ENCODE measurements at places on chromosomes 12 and 14.
A peak's percentile ranks its signal among the peaks of the same experiment; 100 is the strongest.

DNA sequence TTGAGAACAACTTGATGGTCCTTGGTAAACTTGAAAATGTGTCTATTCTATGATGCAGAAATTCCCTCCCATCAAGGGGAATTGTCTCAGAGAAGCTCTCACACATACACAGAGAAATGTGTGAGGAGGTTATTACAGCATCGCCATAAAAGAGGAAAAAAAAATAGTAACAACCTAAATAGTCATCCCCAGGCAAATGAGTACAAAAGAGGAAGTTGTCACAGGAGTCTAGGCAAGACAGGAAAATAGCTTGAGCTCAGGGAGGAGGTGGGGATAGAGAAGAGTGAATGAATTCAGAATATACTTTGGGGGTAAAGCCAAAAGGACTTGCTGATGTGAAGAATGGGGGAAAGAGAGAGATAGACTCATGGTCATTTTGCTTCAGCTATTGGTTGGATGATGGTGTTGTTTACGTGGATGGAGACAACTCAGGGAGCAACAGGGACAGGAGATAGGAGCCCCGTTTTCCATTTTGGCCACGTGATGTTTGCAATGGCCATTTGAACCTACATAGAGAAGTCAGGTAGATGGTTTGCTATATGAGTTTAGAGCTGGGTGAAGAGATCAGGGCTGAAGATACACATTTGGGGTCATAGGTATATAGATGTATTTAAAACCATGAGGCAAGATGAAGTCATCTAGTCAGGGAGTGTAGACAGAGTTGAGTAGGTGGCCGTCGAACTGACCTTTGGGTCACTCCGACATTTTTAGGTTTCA, 20.3 kb downstream of the LRRC74A start:
- no peak for DNase-seq

- no peak for DNase-seq
These were observed 716 bp upstream of the PTGDR start for GRCh38 chr14:52266782-52267181.

DNA sequence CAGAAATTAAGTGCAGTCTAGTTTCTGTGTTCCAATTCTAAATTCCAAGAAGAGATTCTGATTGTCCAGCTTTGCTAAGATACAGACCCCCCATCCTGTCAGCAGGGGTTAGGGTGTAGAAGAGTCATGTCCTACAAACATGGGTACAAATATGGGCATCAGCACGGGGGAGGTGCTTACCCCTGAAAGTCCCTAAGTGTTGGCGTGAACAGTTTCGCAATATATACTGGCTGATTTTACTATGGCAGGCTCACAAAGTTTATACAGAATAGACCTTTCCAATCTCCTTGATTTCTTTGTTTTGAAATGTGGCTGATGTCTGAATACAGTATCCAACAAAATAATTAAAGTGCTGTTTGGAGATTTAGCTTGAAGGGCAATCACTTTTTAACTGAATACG, 71.6 kb upstream of the PPM1H start:
- DNase-seq: no peak

GRCh38 chr14:29643433-29644211, 284.0 kb downstream of the PRKD1 start:
- peak; percentile 11 for DNase-seq

DNA sequence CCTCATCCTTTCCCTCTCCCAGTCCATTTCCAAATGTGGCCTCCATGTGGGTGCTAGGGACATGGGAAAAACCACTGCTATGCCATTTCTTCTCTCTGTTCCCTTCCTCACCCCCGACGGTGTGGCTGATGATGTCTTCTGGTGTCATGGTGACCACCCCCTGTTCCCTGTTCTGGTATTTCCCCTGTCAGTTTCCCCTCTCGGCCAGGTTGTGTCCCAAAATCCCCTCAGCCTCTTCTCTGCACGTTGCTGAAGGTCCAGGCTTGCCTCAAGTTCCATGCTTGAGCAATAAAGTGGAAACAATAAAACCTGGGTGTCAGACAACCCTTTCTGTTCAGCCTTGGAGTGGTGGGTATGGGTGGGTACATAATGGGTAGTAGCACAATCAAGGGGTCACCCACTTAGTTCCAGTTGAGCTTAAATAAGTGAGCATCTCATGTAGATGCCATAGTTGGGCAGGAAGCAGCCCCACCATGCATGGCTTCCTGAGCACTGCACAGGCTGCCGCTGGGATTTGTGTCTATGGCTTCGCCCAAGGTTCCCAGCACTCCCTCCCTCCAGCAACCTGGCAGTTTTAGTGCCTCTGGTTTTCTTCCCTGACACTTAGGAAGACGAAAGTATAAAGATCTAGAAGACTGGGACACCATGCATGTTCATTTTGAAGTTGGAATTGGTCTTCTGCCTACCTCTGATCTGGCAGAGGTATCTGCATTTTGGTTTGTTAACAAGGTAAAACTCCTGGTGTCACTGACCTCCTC, 8.7 kb upstream of the ITFG2 start:
- no peak for DNase-seq

DNA sequence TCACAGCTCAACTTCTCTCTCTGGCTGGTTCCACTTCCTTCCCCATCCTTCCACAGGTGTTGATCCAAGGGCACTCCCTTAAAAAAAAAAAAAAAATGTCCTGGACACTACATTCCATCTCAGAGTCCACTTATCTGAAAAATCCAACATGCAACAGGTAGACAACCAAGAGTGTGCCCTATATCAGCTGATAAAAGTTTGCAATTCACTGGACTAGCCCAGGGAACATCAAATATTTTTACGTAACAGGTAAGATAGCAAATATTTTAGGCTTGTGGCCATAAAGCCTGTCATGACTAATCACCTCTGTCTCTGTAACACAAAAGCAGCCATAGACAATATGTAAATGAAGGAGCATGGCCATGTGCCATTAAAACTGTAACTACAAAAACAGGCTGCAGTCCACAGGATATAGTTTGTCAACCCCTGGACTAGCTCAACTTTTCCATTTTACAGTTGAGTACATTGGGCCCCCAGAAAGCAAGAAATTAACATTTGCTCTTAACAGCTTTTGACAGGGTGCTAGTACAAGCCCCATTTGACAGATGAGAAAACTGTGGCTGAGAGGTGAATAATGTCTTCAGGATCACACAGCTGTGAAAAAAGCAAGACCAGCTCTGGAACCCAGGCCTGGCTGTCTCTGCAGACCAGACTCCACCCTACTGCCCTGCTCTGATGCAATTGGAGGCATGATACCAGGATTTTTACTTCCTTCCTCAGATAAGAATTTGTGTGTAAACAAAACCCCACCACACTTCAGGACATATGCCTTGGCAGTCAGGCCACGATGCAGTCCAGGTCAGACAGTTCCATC, 68.9 kb downstream of the CMKLR1 start:
- no peak for DNase-seq

DNA sequence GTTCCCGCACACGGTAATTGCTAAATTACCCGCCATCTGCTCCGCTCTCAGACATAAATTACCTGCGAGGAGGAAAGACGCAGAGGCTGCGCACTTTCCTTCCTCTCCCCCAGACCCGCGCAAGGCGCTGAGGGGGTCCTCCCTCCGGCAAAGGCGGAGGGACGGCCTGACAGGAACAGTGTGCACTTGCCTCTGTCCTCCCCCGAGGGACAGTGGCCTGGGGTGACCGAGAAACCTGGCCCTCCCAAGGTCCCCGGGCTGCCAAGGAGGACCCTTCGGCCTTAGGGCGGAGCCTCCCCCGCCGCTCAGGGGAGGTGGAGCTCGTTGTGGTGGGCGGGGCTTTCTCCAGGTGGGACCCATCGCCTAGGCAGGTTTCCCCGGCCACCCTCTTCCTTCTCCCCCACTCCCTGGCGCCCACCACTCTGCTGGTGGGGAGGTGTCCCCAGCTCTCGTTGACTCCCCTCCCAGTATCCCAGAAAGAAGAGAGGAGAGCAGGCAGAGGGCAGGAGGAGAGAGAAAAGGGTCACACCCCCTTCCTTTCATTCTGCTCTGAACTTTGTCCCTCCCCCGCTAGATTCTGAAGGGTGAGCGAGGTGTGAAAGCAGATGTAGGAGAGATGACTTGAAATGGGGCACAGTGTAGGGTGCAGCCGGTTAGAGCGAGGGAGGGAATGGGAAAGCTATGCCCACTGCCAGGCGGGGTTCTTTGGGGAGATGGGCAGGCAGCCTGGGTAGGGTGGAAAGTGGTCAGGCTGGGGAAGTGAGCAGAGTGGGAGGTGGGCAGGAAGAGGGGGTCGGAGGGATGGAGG, 11.4 kb upstream of the CALCOCO1 start:
- DNase-seq: no peak

- no peak for DNase-seq
These were observed 6.7 kb downstream of the KRT7 start for GRCh38 chr12:52239767-52240166.

DNA sequence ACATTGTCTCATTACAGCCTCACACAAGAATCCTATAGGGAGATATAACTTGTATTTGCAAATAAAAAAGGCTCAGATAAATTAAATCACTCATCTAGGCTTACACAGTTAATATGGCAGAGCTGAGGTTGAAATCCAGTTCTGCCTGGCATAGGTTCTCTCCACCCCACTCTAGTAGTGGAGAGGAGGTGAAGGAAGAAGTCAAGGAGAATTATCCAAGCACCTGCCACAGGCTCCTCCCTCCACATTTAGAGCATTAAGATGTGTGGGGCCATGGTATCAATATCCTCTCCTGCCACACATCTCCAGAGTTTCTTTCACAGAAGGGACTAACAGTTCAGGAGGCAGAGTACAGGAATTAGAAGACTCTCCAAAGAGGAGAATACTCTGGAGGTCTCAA, 22.5 kb upstream of the STAC3 start:
- DNase-seq: no peak

GRCh38 chr12:108832208-108832607, 25.2 kb downstream of the SSH1 start:
- DNase-seq: no peak

DNA sequence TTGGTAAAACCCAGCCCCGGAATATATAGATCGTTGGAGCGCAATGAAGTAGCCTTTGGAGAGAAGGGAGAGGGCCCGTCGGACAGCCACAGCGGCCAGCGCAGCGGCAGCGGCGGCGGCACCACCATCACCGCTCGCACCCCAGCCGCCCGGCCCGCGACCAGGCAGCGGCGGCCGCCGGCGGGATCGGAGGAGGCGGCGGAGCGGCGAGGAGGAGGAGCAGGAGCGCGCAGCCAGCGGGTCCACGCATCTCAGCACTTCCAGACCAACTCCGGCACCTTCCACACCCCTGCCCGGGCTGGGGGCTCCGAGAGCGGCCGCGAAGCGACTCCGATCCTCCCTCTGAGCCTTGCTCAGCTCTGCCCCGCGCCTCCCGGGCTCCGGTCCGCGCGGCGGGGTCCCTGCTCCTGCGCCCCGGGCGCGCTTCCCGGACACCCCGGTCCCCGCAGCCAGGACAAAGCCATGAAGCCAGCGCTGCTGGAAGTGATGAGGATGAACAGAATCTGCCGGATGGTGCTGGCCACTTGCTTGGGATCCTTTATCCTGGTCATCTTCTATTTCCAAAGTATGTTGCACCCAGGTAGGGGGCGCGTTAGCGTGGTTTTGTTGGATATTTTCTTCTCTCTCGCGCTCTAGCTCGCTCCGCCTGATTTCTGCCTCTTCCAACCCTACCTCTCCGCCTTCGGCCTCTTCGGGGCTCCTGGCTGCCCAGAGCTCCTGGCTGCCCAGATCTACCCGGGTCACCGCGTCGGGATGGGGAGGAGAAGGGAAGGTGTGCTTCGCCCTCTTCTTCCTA, 400 bp downstream of the CHST11 start:
- DNase-seq: peak; percentile 55

DNA sequence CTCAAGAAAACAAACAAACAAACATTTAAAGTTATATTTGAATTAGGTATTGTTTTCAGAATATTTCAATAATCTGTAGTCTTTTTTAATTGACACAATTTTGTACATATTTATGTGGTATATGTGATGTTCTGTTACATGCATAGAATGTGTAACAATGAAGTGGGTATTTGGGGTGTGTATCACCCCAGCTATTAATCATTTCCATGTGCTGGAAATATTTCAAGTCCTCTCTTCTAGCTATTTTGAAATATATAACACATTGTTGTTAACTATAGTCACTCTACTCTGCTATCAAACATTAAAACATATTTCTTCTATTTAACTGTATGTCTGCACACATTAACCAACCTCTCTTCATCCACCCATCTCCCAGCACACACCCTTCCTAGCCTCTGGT, 32.0 kb upstream of the SIX1 start:
- no peak for DNase-seq

DNA sequence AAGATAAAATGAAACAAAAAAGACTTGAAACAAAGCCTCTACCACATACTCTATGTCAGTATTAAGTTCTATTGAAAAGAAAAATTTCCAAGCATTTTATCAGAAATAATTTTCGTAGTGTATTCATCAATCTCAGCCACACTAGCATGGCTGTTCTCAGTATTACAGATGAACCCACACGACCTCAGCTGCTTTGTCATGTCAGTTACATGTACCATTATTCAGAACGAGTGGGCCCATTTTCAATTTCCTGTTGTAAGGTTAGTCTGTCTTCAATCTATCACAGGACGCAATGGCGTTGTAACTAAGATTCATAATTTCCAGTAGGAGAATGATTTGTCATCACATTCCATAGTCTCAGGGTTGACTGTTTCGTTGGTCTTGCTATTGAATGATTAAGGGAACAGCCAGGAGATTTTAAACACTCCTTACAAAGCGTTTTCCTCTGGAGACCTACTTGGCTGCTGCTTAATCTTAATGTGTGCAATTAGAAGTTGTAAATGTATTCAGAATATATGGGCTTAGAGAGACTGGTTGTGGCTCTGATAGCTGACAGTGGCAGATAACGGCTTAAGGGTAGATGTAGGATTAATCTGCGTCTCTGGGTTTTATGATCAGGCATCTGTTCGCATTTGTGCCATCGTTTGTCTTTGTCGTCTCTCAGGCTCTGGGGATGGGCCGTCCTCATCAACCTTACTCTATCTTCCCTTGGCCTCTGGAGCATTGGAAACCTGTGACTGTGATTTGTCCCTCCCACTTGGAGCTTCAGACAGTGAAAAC, 65.4 kb downstream of the GLT1D1 start:
- DNase-seq: no peak

DNA sequence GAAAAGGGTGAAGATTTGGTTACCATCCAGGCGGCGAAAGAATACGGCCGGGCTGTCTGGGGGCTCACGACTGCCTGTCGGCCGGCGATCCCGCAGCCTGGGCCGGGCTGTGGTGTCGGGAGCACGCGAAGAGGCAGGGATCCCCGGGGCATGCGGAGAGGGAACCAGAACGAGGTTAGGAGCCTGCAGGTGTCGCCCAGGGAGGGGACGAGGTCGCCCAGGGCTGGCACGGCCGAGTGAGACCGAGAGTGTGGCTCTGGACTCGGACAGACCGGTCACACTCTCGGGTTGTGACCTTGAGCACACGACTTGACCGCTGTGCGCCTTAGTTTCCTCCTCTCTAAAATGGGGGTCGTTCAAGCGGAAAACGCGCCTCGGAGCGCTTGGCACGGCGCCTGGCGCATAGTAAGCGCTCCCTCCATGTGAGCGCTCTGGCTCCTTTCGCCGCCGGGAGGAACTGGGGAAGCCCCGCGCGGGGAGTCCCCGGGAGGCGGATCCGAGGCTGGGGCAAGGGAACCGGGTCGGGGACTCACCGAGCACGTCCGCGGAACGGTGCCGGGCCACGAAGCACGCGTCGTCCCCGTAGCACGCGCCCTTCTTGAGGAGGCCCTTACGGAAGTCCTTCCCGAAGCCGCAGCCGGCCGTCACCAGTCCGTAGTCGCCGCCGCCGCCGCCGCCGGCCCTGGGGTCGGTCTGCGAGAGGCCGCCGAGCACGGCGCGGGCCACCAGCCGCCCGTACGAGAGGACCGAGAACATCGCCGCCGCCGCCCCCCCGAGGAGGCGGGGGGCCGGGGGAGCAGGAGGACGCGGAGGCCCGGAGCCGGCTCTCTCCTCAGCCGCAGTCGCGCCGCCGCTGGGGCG, 612 bp downstream of the PPTC7 start:
- DNase-seq: no peak

- peak; percentile 79 for DNase-seq
These were observed 1.4 kb downstream of the C12orf56 start for GRCh38 chr12:64389154-64389553.

Measured in NCI-H526 (cell line).